ENCODE measurements at places on chromosomes 13 and 19.

- no peak for DNase-seq
Measured at GRCh38 chr19:29690842-29691241, 24.2 kb downstream of the C19orf12 start.

- no peak for DNase-seq
Measured at GRCh38 chr19:42569193-42569592, 25.5 kb downstream of the CEACAM8 start.

- no peak for DNase-seq
Measured at GRCh38 chr13:56528040-56528790, 612.5 kb upstream of the PRR20A start.

DNA sequence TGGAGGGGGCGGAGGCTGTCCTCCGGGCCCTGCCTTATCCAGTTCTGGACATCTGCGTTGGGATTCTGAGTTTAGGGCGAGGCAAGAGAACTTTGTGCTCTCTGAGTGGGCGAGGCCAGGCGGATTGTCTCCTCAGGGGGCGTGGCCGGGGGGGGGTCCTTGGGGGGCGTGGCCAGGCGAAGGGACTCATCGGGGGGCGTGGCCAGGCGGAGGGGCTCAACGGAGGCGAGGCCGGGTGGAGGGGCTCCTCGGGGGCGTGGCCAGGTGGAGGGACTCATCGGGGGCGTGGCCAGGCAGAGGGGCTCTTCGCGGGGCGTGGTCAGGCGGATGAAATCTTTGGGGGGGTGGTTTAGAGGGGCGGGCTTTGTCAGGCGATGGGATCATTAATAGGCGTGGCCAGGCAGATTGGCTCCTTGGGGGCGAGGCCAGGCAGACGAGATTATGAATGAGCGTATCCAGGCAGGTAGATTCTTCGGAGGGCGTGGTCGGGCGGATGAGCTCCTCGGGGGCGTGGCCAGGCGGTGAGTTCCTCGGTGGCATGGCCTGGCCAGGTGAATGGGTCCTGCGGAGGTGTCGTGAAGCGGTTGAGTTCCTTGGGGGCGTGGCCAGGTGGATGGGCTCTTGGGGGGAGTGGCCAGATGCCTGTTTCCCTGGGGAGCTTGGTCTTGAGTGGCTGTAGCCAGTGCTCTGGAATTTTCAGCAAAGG lies 10.3 kb upstream of the CACNG7 start:
- no peak for DNase-seq

GRCh38 chr19:10769533-10770491 lies 51.9 kb downstream of the DNM2 start:
- no peak for DNase-seq

GRCh38 chr19:33720691-33721682 lies 75.7 kb upstream of the KCTD15 start:
- no peak for DNase-seq

DNA sequence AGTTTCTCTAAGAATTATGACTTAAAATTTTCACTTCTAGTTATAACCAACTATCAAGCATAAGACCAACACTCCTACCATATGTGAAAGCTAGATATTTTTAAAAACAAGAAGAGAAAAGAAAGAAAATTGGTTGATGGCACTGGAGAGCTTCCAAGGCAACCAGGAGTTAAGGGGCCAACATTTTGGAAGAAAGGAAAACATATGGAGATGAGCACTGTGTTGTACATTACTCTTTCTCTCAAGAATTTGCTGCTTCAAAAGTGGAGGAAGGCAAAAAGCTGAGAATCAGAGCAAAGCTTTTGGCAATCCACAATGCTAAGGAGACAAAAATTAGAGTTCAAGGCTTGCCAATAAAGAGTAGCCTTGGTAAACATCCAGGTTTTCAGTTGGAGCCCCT lies 446.2 kb downstream of the ITGBL1 start:
- DNase-seq, result no peak
